Foreskin keratinocyte (primary cell): ENCODE measurements at places on chromosomes 5 and 9. TPM values are rescaled to one million over a fixed set of nuclear protein-coding genes. Genes with fewer than 3 reads are reported as not detected.

DNA sequence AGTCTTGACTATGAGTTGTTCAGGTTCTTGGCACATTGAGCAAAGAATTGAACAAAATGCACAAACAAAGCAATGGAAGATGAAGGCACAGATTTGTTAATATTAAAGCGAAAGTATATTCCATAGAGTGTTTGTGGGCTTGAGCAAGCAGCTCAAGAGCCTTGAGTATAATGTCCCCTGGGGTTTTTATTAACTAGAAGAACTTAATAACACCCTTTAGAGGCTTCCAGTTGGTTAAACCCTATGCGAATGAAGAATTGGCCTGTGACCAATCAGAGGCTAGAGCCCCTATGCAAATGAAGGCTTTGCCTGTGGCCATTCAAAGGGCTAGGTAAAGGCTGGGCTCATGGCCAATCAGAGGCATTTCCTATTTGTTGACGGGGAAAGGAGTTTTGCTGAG lies 135.3 kb upstream of the IL12B start:
- DNase-seq, result no peak

GRCh38 chr5:172660974-172661373 lies 19.9 kb downstream of the NEURL1B start:
- DNase-seq, result no peak

Gene RLN1
- total RNA-seq, result 0.18 TPM in 1 of 2 replicates, not detected in the other

Gene OSMR
- total RNA-seq, result 28.0 and 31.5 TPM in 2 replicates
